Astrocyte of the spinal cord (primary cell): ENCODE measurements at places on chromosomes 11 and 22.

- DNase-seq = peak; percentile 62
Observed at GRCh38 chr11:79437981-79438630, 2.7 kb downstream of the TENM4 start.

GRCh38 chr11:18853086-18853720 lies 61.6 kb upstream of the PTPN5 start:
- DNase-seq = peak; percentile 11

- DNase-seq = no peak
Observed at GRCh38 chr11:78189851-78190250, 1.1 kb downstream of the USP35 start.

DNA sequence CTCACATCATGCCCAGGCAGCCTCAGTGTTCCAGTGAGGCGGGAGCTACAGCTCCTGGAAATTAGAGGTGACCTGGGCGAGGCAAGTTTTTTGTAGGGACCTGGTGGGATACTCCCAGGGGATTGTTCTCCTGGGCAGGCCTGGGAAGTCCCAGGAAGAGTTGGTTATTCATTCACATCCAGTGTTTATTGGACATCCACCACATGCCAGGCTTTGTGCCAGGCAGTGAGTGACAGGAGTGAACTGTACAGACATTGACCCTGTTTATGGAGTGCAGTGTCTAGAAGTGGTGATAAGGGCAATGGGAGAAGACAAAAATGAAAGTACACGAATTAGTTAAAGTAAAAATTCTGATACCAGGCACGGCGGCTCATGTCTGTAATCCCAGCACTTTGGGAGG lies 29.4 kb downstream of the YWHAH start:
- DNase-seq = no peak

- no peak for DNase-seq
Observed at GRCh38 chr11:59400461-59401261, 25.6 kb downstream of the OR5A2 start.

- DNase-seq = no peak
Observed at GRCh38 chr11:75497788-75498409, 27.8 kb downstream of the GDPD5 start.

DNA sequence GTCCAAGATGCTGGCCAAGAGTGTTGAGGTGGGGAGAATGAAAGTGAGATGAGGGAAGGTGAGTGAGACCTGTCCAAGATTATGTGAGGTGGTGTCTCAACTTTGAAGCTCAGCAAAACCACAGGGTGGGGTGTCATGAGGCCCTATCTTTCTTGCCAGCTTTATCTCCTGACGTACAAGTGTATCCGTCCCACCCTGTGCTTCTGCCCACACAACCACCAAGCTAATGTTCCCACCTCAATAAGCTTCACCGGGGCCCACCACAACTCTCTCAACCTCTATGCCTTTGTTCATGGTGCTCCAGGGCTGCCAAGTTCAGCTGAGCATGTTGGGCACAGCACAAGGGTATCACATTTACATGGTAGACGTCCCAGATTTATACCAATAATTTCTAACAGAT lies 7.1 kb upstream of the TPST2 start:
- no peak for DNase-seq

- no peak for DNase-seq
Observed at GRCh38 chr11:130536106-130537040, 87.9 kb downstream of the ADAMTS15 start.

GRCh38 chr11:78841456-78842060 lies 266.9 kb upstream of the NARS2 start:
- no peak for DNase-seq

GRCh38 chr22:42310291-42311015 lies 40.0 kb upstream of the TCF20 start:
- DNase-seq = no peak

DNA sequence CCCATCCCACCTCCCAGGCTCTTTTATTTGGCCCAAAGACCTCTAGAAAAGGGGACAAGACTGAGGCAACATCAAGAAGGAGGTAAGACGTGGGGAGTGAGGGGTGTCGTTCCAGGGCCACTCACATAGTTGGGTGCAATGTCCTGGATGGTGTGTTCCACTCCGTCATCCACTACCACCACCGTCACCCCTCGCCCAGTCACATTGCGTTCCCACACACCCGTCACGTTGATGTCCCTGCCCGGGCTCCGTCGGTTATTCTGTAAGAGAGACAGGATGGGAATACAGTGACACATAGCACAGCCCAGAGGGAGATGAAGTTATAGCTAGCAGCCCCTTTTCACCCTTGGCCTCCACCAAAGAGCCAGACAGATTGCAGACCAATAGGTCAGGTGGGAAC lies 3.8 kb downstream of the PCSK7 start:
- no peak for DNase-seq

GRCh38 chr11:109184376-109184775 lies 237.6 kb upstream of the C11orf87 start:
- DNase-seq = no peak

GRCh38 chr11:111734101-111734953 lies 31.9 kb downstream of the PPP2R1B start:
- peak; percentile 50 for DNase-seq

- DNase-seq = no peak
Observed at GRCh38 chr11:31805037-31805628, 6.0 kb downstream of the PAX6 start.

- DNase-seq = no peak
Observed at GRCh38 chr11:116651737-116652237, 121.0 kb downstream of the BUD13 start.

DNA sequence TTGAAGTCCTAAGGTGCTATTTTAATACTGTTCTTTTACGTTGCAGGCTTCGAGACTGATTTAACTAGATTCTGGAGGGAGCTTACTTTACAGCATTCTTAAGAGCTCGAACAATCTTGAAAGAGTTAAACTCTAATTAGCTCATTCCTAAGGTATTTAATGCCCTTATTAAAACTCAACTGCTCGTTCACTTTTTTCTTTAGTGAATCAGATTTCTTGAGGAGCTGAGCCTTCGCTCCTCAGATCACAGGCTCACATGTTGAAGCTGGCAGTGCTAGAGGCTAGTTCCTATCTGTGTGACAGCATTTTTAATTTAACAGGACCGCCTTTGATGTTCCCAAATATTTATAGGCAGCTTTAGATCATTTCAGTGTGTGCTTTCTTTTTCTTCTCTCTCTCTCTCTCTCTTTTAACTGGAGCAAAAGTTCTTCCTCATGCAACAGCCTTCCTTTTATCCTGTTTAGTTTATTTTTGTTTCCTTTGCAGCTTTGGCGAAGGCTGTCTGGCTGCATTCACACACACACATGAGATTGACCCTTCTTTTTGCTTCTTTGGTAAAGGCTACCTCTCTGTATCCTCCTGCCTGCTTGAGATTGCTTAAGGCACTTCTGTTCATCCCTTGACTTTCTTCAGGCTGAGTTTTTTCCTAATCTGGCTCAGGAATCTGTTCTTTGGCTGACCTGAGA lies 21.0 kb downstream of the ZNRF3 start:
- peak; percentile 58 for DNase-seq

DNA sequence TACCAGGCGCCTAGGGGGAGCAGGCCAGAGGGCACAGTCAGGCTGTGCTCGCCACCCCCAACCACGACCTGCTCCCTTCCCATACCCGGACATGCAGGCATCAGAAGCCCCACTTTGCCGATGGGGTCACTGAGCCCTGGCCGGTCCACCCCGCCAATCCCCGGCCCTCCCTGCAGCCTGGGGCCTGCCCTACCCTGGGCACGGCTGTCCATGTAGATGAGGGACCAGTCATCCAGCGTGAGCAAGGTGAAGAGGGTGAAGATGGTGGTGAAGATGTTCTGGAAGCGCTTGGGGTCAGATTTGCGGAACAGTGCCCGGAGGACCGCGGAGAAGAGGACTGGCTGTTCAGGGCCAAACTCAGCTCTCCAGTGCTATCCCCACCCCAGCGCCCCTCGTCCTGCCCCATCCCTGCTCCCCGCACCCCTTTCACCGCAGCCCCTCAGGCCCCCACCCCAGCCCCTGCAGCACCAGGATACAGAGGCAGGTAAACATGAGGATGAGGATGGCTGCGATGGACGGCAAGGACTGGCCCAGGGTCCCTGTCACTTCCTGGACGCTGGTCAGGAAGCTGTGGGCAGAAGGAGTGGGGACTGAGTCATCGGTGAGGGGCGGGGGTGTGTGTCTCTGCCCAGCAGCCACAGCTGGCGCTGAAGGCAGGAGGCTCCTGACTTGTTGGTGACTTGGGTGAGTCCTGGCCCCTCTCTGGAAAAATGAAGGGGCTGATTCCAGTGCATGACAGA lies 5.5 kb downstream of the CATSPER1 start:
- peak; percentile 70 for DNase-seq

GRCh38 chr11:64874308-64875240 lies 3.8 kb downstream of the EHD1 start:
- peak; percentile 52 for DNase-seq

DNA sequence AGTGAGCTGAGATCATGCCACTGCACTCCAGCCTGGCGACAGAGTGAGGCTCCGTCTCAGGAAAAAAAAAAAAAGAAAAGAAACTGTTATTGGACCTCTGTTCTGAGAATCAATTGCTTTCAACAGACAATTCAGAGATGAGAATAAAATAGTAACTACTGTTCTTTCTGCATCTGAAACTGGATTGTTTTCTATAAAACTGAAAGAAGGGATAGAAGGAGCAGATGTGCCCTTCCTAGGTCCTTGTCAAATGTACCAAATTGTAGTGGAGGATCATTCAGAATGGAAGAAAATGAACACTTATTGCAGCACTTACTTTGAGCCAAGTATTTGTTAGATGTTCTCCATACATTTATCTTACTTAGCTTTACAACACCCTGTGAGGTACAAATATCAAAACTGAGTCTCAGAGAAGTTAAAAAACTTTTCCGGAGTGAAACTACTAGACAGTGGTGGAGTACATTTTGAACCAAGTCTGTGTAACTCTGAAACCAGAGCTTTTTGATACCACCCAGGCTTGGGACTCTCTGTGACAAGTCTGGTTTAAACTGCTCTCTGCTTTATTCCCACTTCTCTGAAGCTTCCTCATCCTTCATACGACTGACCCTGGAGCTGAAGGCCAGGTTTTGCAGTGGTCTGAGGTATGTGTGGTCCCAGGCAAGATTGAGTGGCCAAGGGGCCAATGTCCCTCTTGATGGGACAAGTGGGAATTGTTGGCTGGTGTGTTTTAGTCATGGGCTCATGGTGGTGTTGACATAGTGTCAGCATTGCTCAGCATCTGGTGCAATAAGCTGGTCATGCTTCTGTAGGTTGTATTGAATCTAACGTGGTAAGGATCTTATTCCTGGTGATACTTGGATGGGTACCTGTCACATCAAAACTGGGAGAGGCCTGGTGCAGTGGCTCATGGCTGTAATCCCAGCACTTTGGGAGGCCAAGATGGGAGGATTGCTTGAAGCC lies 48.2 kb upstream of the CCDC134 start:
- DNase-seq = no peak

DNA sequence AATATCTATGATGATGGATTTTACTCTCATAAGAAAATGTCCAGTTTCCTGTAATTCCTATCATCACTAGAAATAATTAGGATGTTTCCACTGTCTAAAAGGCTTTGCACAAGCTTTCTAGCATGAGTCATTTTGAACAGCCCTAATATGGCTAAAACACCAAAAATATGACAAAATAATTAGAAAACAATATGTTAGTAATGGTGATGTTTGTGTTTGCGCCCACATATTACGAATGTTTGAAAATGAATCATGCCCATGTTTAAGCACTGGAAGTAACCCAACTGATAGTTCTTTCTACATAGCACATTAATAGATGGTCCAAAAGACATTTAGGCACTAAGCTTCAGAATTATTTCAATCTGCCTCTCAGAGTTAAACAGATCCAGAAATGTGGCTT lies 96.0 kb downstream of the TRPC6 start:
- peak; percentile 12 for DNase-seq

DNA sequence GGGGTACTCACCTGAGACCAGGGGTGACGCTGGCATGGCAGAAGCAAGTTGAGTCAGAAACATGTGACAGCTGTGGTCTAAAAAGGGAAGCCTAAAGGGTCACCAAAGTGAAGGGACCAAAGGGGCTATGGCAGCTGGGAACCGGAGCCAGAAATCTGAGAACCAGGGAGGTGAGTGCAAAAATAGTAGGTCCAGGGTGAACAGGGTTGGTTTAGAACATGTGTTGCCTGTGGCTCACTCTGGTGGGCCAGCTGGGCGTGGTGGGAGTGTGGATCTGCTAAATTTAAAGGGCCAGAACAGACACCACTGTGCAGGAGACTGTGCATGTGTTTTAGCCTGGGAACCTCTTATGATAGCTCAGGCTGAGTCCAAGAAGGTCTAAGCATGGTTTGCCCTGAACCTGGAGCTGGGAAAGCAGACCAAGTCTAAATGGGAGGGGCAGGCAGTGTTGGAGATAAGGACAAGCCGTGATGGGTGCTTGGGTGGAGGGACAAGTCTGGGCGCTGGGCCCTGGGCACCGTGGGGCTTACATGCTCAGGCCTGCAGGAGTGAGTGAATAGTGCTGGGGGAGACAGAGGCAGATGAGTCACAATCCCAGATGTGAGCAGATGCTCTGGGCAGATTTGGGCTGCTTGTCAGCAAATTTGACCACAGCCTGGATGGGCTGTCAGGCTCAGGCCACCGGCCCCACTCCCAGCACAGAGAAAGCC lies 41.4 kb upstream of the ZBED5 start:
- DNase-seq = no peak

- peak; percentile 54 for DNase-seq
Observed at GRCh38 chr11:96257972-96258934, 84.7 kb downstream of the MAML2 start.

DNA sequence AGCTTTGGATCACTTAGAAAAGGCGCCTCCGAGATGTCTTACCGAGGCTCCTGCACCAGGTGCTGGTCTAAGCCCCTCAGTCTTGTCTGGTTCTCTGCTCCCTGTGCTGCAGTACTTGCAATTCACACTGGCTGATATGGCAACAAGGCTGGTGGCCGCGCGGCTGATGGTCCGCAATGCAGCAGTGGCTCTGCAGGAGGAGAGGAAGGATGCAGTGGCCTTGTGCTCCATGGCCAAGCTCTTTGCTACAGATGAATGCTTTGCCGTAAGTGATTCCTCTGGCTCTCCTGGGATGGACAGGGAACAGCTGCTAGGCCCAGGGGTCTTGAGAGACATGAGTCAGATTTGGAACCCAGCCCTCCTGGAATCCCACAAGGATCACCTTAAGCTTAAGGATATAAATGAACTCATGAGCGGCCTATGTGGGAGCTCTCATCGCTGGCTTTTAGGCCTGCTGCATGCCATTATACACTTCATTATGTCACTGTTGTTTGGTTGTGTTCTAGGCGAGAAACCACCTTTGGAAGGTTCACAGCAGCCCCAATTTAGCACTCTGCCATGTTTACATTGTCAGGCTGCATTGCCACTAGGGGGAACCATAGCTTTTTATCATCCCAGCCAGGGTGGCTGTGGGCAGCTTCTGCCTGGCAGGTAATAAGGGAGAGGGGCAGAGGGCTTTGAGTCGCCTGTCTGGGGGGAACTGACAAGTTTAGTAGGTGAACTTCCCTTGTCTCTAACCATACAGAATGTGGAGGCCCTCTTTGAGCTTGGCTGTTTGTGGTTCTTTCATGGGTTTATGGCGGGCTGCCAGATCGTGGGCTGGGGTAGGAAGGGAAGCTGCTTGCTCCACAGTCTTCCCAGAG lies 8.5 kb downstream of the ACAD8 start:
- DNase-seq = peak; percentile 10
